ENCODE measurements at places on chromosomes 1 and 21. TPM values are rescaled to one million over a fixed set of nuclear protein-coding genes. Genes with fewer than 3 reads are reported as not detected.

GRCh38 chr1:27655151-27655937, 16.6 kb downstream of the IFI6 start:
- DNase-seq, result no peak

DNA sequence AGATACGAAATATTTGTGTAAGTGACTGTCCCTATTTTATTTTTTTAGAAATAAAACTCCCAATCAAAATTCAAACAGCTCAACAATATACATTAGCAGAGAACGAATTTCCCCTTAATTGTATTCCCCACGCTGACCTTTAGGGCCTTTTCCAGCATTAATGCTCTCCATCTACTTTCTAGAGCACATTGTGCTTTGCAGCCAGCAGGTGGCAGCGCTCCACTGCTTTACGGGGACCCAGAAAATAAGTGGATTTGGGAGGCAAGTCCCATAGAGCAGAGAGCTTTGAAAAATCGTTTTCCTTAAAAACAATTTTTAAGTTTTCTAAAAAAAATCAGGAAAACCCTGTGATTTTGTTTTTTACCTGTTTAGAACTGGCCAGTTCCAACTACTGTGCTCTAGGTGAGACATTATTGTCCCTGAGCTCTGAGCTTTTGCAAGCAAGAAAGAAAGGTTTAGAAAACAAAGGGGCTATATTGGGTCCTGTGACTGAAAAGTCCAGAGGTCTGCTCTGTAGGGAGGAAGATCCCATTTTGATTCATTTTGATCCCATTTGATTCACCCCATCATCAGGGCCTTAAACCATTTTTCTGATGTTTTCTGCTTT, 144.4 kb upstream of the ZNF644 start:
- DNase-seq, result peak; percentile 23

- no peak for DNase-seq
Measured at GRCh38 chr21:31566611-31567010, 92.9 kb upstream of the SOD1 start.

Gene RAP1A
- total RNA-seq, result 27.9 TPM

DNA sequence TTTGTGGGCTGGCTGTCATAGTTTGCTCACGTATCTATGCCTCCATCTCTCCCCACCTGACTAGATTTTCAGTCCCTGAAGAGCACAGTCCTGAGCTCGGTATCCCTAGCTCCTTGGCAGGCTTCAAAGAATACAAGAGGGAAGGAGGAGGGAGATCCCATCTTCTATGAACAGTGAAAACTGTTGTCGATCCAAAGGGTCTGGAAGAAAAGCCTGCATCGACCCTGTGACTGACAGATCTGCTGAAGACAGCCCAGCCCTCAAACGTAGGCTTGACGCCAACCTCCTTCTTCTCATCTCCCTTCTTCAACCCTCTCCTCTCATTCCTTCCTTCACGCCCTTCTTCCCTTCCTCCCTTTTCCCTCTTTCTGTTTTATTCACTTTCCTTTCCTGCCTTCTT, 13.3 kb upstream of the ADORA1 start:
- no peak for DNase-seq

Gene KIF17
- total RNA-seq, result 3.6 TPM

GRCh38 chr1:152024223-152024622, 12.6 kb downstream of the S100A11 start:
- no peak for DNase-seq
